ENCODE measurements at places on chromosomes 16 and 17.

- no peak for DNase-seq
Observed at GRCh38 chr16:51433599-51433998, 282.5 kb upstream of the SALL1 start.

- no peak for DNase-seq
Observed at GRCh38 chr16:9053006-9053601, 38.3 kb upstream of the HAPSTR1 start.

DNA sequence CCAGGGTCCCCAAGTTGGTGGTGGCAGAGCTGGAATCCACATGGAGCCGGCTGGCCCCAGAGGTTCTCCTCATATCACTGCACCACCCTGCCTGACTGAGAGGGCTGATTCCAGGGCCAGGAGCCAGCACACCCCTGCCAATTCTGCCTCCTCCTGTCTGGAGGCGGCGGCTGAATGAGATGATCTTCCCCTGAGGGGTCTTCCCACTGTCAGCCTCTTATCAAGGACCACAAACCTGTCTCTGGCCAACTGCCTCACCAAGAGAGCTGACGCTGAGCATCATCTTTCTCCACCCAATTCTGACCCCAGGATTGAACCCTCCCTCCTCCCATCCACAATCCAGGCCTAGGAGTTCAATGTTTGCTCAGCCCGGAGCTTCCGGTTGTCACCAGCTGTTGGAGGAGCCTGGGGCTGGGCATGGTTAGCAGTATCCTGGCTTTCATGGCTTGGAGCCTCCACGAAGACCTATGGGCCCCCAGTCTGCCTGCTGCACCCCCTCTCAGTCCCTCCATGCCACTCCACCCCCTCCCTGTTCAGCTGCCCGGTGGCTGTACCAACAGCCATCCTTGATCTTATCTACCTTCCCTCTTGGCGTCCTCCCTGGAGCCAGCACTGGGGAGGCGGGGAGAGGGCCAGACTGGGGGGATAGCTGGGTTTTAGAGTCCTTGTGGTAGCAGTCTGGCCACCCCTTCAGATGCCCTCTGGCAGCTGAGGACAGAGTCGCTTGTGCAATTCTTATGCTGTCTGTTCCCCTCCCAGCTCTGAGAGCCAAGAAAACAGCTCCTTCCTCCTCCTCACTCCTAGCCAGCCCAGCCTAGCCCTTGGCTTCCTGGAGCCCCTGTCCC lies 25.6 kb downstream of the ABCC3 start:
- DNase-seq, result no peak

GRCh38 chr16:2500918-2501750 lies 12.6 kb upstream of the ATP6V0C start:
- peak; percentile 69 for DNase-seq

DNA sequence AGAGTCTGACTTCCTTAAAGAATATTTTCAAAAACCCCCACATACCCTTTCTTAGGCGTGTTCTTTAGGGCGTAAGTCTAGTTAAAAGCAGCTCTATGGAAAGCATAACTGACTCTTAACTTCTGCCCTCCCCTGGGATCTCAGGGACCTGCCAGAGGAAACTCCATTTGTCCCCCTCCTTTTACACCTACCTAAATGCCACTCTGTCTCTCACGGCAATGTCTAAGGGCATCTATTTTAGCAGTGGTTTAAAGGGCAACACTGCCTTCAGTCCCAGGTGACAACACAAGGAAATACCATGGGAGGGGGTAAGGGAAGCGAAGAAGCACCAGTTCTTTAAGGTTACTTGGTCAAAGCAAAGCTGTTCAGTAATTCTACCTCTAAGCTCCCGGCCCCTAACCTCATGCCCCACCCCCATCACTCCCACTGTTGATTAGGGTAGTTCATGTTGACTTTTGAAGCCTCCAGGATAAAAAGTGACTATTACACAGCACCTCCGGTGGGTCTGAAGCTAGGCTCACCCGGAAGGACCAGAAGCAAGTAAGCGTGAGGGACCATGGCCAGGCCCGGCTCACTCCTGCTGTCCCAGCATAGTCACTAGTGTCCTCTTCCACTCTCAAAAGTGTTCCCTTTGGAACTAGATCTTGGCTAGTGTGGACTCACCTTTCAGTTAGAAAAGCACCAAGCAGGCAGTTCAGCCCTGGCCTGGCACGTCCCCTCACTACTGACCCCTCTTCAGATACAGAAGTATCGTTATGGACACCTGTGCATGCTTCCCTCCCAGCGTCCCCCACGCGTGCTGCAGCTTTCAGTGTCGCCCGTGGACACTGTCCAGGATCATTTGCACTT lies 47.1 kb downstream of the CYTH1 start:
- no peak for DNase-seq

- DNase-seq, result no peak
Observed at GRCh38 chr16:48395375-48395774, 10.2 kb upstream of the SIAH1 start.

GRCh38 chr17:71441098-71441497 lies 679.7 kb upstream of the SOX9 start:
- no peak for DNase-seq

DNA sequence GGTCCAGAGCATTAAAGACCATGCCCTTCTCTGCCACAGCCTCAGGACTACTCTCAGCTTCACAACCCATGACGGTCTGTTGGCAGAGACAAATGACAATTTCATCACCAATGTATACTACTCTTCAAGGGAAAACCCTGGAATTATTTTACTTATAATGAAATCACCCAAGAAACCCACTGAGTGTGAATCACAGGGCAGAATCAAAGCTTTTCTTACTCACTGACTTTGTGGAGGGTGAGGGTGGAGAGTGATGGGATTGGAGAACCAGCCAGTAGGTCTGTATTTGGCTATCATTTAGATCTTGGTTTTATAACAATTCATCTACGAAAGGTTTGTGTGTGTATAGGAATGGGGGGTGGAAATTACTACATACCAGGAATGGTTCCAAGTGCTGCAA lies 442.6 kb downstream of the SHISA9 start:
- DNase-seq, result no peak

DNA sequence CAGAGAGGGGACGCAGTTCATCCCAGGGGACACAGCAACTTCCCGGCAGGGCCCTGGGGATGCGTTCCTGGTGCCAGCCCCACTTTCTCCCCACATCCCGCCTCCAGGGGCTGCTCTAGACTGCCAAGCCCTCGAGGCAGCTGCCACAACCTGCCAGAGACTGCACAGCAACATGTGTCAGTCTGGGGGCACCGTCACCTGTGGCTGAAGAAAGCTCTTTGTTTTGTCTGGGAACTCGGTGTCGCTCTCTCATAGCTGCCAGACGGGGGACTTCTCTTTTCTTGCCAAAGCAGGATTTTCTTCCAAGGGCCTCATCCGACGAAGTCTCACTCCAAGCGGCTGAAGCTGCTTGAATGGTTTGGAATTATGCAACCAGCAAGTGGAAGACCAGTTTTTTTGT lies 43.7 kb downstream of the COTL1 start:
- no peak for DNase-seq

- DNase-seq, result peak; percentile 29
Observed at GRCh38 chr17:50361561-50362480, 11.2 kb downstream of the MRPL27 start.

DNA sequence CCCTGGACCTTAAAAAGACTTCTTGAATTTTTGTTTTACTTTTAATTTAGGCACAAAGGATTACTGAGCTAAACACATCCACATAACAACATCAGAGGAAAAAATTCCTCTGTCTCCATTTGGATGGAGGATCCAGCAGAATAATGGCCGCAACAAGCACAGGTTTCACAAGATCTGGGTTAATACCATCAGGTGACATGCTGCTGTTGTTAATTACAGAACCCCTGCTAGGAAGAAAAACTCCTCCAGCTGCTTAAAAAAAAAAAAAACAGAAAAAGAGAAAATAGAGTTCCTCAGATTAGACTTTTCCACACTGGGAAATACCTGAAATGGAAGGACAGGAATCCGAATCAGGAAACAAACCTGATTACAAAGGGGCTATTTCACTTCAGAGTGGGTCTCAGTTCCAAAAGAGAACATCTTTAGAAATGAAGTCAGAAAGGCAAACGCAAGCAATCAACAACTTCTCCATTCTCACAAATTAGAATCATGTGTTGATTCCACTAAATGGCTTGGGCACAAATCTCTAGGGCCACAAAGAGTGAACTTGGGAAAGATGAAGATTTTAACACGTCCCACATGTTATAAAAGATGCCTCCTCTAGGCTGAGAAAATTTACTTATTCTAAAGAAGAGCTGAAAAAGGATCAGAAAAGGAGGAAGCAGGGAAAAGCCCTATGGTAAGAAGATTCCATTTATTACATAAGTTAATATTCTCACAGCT lies 44.0 kb downstream of the SPOP start:
- no peak for DNase-seq

DNA sequence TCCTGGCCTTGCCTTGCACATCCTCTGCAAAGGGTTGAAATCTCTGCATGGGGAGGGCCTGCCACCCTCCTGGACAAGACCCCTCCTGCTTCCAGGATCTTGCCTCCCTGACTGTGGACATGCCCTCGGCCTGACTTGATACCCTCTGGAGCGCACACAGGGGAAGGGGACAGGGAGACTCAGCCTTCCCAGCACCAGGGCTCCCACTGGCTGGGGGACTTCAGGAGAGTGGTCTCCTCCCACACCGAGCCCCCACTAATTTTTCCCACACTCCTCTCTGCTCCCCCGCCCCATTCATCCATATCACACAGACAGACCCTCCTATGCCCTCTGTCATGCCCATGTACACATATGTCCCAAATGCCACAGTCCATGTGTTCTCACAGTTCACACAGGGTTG lies 14.3 kb downstream of the SGCA start:
- no peak for DNase-seq

- no peak for DNase-seq
Observed at GRCh38 chr17:59038734-59039133, 67.9 kb downstream of the TRIM37 start.

DNA sequence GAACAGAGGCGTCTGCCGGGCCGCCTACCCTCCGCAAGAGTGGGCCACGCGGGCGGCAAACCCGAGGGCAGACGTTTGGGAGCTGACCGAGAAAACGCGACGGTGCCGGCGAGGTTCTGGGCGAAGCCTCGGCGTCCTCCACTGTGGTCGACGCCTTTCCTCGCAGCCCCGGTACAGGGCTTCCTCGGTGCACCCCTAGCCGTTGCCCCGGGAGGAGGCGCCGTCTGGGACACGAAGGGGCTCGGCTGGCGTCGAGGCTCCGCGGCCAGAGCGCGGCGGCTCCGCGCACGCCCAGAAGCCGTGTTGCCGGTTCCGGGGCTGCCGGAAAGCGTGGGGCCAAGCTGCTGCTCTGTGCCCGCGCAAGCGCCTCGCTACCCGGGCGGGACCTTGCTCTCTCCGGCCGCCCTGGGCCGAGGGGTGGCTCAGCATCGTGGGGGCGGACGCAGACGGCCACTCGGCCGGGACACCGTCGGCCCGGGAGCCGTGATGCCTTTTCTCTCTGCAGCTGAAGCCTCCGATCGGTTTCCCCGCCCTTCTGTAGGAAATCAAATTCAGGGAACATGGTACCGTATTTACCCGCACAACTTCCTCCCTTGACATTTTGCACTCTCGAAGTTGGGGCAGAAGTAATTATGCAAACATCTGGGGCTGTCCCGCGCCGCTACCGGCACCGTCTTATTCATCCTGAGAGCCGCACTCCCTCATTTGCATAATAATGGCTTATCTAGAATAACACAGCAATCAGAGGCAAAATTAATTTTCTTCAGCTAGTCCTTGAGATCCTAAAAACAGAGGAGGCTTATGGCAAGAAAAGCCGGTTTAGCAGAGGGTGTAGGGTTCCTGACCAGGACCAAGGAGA lies 7.3 kb upstream of the CBX8 start:
- no peak for DNase-seq

- no peak for DNase-seq
Observed at GRCh38 chr16:84329843-84330684, 35.4 kb downstream of the WFDC1 start.

DNA sequence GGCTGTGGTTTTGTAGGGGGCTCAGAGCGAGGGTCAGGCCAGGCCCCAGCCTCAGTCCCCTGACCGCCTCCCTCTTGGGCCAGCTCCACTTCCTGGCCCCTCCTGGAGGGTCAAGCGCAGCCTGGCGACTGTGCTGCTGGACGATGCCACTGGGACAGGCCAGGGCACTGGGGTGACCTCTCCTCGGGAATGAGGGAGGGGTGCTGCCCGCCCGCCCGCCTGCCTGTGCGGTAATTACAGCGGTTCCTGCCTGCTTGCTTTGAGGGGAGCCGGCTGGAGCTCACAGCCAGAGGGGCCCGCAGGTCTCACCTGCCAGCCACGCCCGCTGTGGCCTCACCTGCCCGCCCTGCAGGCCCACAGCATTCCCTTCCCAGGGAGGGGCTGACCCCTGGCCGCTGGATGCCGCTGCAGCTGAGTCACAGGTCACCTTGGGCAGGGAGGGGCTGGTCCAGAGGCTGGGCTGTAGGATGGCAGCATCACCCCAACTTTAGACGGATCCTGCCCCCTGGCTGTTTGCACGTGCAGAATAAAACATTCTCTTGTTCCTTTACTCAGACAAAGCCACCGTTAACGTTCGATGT lies 76.7 kb upstream of the CBX4 start:
- DNase-seq, result no peak
